ENCODE measurements at places on chromosomes 5 and 9. TPM values are rescaled to one million over a fixed set of nuclear protein-coding genes. Genes with fewer than 3 reads are reported as not detected.

GLRA1 gene
- total RNA-seq = not detected

CORO2A gene
- total RNA-seq = 0.51 TPM

DMRTA1 gene
- under 0.01 TPM for total RNA-seq

GRCh38 chr5:98217138-98217537 is 556.3 kb upstream of the RGMB start:
- DNase-seq = no peak

DNA sequence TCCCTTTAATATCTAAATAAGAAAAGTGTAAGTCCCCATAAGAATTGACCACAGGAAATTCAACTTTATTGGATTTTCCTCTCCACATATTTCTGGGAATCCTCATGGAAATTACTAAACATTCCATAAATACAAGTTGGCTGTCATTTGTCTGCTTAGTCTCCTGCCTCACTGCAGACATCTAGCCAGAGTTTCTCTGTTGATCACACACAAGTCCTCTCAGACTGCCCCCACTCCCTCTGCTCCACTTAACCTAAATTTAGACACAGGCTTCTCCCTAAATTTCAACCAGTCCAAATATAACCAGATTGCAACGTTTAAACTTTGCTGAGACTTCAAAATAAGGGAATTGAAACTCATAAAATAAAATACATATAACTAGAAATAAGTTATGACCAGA is 982.1 kb downstream of the DTWD2 start:
- no peak for DNase-seq

- no peak for DNase-seq
Measured at GRCh38 chr9:71857159-71857558, 53.8 kb downstream of the ABHD17B start.

DNA sequence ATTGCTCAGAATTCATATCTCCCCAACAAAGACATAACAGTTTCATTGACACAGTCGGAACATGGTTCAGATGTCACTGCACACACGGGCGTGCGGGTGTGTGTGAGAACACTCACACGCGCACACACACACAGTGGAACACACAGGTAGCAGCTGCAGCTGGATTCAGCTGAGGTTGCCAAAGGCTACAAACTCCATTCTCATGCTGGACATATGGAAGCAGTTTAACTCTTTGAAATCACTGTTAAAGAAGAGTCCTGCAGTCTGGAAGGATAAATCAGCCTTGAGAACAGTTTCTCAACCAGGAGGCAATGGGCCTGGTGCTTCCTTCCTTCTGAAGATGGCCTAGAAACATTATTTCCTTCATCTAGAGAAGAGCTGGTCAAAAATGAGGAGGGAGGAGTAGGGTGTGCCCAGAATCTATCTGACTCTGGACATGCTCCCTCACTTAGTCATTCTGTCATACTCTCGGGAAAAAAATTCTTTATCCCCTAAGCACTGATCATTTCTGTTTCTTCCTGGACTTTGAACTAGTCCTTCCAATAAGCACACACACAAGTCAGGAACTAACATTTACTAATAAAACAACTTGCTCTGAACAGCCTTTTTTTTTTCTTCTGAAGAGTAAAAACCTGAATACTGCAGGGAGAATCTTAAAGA is 160.6 kb downstream of the ZDHHC21 start:
- DNase-seq = no peak

- DNase-seq = no peak
Measured at GRCh38 chr9:125960626-125961025, 213.5 kb downstream of the PBX3 start.

DNA sequence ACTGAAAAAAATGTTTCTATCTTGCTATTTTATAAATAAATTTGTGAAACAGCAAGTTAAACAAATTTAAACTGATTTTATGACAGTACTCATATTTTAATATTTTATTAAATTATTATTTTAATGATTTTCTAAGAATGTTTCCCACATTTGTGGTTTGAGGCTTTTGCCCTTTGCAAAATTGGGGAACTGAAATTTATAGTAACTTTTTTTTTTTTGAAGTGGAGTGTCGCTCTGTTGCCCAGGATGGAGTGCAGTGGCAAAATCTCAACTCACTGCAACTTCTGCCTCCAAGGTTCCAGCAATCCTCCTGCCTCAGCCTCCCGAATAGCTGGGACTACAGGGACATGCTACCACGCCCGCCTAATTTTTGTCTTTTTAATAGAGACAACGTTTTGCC is 7.2 kb upstream of the ADGRV1 start:
- DNase-seq = no peak

DNA sequence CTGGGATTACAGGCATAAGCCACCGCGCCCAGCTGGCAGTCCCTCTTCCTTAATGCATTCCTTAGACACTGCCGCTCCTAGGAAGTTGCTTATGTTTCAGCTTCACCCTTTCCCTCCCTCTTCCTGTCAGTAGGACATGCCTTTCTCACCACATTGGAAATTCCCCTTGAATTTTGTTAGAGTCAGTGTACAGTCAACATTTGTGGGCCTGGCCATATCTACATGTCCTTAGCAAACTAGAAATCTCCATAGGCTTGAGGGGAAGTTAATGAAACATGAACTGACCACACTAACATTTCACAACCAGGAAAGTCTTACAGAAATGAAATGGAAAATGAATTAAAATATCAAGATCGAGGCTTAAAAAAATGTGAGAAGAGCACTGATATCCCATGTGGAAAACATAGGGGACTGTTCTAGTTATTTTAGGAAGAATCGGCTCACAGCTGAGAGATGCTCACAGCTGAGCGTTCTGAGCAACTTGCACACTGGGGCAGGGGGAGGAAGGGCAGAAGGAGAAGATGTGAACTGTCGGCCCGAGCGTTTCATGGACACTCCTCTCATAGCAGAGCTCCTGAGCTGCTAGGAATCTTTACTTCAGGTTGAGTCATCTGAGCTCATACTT is 21.1 kb upstream of the LVRN start:
- no peak for DNase-seq

- no peak for DNase-seq
Measured at GRCh38 chr9:81841333-81841732, 86.9 kb upstream of the SPATA31D4 start.

DNA sequence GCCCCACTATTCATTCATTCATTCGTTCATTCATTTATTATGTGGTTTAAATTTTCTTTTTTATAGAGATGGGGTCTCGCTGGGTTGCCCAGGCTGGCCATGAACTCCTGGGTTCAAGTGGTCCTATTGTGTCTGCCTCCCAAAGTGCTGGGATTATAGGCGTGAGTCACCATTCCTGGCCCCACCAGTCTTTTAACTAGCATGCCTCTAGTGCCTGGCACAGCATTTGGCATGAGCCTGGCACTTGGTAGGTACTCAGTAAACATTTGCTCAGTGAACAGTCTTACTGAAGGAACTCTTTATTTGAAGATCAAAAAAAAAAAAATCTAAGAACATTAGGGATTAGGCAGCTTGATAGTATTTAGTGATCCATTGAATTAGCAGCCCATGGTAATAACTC is 98.1 kb downstream of the KDM4C start:
- no peak for DNase-seq

DNA sequence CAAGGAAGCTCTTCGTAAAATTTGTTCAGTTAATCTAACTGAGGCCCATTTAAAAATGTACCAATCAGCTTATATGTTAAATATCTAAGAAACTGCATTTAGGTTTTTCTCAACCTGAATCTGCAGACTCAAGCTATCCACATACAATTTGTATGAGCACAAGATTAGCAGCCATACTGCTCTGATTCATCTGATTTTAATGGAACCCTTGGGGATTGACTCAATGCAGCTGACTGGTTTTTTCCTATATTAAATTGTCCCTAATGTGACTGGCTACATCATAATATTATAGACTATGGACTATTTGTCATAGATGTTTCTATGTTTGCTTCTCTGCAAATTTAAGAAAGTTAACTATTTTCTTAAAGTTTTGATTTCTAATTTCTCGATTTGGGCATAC is 451.0 kb upstream of the TUSC1 start:
- DNase-seq = no peak

Data from dermis microvascular lymphatic vessel endothelial cell (primary cell).